ENCODE measurements at places on chromosomes 3 and 15.
A peak's percentile ranks its signal among the peaks of the same experiment; 100 is the strongest.

DNA sequence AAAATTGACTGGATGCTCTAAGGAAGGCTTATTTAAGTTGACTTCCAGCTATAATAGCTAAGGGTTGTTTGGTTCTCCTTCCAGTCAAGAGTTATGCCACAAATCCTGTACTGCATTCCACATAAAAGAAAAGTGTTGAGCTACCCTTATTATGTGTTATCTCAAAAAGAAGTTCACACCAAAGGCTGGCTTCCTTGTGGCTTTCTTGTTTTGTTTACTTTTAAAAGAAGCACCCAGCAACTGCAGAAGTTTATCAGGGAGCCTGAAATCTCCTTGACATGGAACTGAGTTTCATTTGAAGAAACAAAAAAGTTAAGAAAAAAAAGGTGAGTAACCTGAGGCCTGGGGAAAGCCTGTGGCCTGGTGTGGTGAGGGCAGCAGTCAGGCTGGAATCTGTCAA, 10.2 kb downstream of the MGLL start:
- no peak for DNase-seq

- DNase-seq, result no peak
Observed at GRCh38 chr3:25572919-25573385, 91.8 kb downstream of the TOP2B start.

GRCh38 chr3:155227141-155227540, 66.3 kb downstream of the STRIT1 start:
- no peak for DNase-seq

DNA sequence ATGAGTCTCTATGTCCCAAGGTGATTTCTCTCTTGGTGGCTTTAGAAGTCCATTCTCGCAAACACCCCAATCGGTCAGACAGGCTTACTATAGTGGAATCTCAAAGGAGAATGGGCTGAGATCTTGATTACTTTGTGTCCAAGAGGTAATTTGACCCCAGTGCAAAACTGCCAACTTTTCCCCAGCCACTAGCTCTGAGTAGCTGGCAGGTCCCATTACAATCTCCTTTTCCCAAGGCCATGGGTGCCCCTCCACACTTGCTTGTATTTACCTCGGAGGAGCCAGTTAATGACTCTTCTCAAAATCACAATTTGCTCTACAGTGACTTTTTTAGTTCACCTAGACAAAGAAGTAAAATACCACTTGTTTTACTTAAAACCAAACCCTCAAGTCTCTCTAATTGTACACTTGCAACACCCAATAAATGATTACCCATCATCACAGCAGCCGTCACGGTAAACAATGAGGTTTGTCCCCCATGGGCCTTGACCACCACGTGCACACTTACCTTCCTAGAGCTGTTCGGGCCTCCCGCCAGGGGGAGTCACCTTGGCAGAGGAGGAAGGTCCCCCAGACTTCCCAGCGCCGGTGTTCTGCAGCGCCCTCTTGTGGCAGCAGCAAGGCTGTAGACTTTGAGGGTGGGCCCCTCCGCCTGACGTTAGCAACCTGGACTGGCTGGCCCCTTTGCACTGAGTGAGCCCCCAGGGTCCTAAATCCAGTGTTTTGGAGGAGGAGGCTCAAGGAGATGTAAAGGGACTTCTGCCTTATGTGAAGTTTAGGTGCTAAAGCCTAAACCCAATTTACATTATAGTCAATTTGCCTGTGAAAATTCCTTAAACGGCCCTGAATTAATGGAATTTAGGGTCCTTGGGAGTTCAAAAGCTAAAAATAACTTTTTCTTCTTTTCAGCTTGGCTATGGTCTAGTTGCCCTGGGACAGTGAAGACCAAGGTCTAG, 18.7 kb upstream of the HDAC11 start:
- peak; percentile 86 for DNase-seq

DNA sequence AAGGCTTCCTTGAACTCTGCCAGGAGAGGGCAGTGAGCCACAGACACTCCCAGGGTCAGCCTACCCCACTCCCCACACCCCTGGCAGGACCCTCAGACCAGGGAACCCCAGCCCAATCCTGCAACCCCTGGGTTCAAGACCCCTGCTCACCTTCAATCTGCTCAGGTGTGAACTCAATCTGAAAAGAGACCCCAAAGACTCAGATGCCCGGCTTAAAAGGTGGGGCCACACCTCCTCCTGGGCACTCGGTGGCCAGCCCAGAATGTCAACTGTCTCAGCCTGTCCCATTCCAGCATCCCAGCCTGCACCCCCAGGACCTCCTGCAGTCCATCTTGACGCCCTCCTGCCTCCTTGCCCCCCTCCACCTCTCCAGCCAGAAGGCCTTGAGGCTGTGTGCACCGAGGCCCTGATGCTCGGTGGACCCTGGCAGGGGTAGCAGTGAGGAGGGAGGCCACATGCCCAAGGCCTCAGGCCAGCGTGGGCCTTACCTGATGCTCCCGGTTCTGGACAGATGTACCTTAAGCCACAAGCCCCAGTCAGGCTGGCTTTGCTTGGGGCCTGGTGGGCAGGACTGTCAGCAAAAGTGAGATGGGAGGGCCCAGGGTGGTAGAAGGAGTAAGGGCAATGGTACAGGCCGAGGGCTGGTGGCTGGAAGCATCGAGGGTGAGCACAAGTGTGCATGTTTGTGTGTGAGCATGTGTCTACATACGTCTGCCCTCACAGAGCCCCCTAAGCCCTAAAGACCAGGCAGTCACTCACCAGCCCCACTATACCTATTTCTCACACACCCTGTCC, 2.2 kb downstream of the MYL3 start:
- DNase-seq, result no peak

DNA sequence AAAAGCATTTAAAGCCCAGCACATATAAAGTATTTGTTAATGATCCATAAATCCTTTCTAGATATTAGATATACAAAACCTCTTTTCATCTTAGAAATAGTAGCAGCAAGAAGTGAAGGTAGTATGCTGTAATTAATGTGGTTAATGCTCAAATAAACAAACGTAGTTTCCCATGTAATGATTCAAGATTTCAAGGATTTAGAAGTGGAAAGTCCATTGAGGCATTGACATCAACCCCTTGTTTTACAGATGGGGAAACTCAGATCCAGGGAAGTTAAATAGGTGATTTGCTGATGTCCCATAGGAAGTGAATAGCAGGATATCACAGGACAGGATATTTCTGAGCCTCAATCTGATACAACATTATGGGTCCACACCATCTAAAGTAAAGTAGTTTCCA, 47.2 kb downstream of the TSC22D2 start:
- DNase-seq, result no peak

DNA sequence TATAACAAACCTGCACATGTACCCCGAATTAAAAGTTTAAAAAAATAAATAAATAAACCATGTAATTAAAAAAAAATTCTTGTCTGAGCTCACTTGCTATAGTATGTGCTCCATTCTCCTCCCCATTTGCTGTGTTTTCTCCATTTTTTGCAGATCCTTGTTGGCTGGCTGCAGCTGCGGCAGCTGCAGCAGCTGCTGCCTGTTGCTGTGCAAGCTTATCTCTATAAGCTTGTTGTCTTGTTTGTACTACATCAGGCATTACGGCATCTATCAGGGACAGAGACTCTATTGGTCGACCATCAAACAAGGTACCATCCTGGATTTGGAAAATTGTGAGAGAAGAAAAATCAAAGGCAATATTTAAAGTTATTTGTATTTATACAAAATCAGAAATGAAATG, 145.9 kb downstream of the TBL1XR1 start:
- DNase-seq, result peak; percentile 17

- peak; percentile 59 for DNase-seq
Observed at GRCh38 chr15:26177816-26178215, 314.7 kb upstream of the ATP10A start.

DNA sequence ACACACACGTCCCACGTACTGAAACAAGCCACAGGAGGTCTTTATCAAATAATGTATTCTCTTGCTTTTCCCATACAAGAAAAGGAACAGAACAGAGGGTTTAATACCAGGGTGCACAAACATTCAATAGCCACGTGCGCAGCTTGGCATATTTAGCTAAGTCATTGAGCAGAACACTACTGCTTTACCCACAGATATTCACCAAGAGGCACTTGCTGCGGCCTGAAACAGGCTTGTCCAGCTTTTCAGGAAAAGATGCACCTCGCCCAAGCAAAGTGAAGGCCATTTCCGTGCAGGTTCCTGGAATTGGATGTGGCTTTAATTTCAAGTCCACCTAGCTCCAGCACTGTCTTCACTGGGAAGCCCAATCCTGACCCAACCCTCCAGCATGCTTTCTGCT, 17.6 kb downstream of the ZDHHC3 start:
- no peak for DNase-seq

- DNase-seq, result peak; percentile 25
Observed at GRCh38 chr3:23800731-23801130, 5.0 kb upstream of the UBE2E1 start.

DNA sequence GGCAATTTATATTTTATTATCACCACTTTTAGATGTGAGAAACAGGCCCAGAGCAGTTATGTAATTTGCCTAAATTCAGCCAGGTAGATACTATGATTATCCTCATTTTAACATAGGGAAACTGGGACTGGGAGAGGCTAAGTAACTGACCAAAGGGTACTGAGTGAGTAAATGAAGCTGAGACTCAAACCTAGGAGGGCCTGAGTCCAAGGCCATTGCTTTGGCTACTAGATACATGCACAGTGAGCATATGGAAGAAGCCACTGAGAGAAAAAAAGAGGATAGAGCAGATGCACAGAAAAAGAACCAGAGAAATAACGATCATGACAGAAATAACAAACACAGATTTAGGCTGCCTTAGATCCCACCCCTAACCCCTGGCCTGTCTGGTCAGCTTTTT, 33.6 kb downstream of the USF3 start:
- no peak for DNase-seq

GRCh38 chr15:95973566-95974256, 356.8 kb upstream of the NR2F2 start:
- DNase-seq, result no peak

DNA sequence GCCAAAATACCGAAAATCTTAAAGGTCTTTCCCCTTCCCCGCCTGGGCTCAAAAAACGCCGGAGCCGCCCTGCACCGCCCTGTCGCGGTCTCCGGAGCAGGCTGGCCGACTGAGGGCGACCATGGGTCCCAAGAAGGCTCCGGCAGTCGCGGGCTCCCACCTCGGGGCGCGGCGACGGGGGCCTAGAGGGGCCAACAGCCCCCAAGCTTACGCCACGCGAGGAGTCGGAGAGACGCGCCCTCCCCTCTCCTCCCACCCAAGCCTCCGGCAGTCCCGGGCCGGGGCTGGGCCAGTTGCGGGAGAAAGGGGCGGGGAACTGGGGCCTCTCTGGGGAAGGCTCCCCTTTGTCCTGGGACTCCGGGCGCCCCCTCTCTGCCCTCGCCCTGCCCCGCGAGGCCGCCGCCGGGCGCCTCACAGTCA, 69.2 kb downstream of the GOLGA8B start:
- DNase-seq, result peak; percentile 19

GRCh38 chr3:157285141-157285540, 125.2 kb upstream of the CCNL1 start:
- peak; percentile 45 for DNase-seq

DNA sequence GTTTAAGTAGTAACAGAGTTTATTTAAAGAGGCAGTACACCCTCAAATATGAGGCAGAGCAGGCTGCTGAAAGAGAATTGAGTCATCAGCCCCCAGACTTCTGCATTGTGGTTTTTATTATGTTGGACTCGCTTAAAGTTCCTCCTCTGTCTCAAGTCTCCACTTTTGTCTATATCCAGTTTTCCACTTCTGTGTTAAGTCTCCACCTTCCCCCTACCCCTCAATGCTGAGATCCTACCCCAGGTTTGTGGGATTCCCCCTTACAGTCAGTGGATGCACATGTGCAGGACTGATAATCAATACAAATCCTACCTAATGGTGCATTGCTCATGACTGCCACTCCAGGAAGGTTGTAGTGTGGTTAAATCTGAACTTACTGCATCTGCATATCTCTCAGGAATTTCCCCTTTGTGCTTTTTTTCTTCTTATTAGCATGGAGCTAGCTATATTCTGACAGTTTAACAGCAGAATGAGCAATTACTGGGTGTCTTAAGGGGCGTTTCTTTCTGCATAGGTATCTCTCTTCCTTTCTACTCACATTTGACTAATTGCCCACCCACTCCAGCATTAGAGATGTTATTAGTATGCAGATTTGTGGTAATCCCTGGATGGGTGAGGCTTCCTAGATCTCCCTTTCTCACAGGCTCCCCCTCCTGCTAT, 11.9 kb upstream of the CD200R1L start:
- DNase-seq, result no peak

- DNase-seq, result no peak
Observed at GRCh38 chr3:148190441-148190990, 507.2 kb upstream of the AGTR1 start.

DNA sequence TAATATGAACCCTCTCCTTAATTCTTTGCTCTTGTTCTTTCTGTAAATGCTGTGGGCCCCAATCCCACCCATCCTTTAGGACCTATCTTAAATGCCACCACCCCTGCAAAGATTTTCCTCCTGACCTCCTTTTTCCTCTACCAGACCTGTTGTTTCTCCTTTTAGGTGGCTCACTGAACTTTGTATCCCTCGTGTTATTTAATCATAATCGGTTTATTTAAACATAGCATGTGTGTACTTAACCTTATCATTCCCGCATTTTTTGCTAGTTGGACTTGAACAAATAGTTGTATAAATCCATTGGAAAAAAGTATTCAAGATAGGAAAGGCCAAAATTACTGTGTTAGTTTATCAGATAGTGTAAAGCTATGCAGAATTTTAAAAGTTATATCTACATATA, 988 bp upstream of the NFKBIZ start:
- no peak for DNase-seq

DNA sequence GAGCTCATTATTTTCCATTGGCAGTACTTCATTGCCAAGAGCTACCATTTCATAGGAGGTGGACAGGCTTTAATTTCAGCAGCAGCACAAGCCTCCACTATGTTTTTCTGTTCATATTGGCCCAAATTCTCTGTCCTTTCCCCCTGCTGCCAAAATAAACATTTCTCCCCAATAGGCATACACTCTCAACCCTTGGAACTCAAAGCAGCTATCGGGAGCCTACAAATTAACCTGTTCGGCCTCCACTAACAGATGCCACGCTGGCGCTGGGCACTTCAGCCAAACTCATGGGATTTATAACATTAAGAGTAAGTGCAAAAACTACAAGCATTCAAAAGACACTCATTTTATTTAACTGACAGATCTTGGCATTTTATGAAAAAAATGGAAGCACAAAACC, 95.7 kb downstream of the NSUN3 start:
- no peak for DNase-seq

DNA sequence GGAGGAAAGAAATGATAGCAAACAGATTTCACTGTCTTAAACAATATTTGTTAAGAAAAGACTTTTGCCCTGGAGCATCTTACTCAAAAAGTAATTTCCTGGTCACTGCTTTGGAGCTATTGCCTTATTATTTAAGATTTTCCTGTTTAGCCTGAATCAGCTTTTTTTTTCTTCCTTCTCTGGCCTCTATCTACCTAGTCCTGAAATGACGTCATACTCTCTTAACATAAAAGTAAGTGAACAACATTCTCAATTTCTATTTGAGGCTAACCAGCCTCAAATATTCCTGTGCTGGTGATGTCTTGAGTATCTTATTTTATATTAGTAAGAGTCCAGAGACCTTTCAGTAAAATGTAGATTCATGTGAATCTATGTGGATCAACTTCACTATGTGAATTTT, 221.9 kb upstream of the ALCAM start:
- no peak for DNase-seq
